ENCODE measurements at places on chromosomes 6 and 20. TPM values are rescaled to one million over a fixed set of nuclear protein-coding genes. Genes with fewer than 3 reads are reported as not detected.

Gene CPXM1
- 0.88 TPM for total RNA-seq

Gene TFAP2C
- total RNA-seq: not detected

Gene PBOV1
- total RNA-seq: not detected

Gene HLA-DPA1
- total RNA-seq: 30.4 TPM

Gene SLPI
- 2.1 TPM for total RNA-seq

Gene SIGLEC1
- not detected for total RNA-seq

Gene MLN
- not detected for total RNA-seq

Gene MOCS1
- 25.3 TPM for total RNA-seq

Gene KCNQ5
- 8.5 TPM for total RNA-seq

Gene KCNK16
- not detected for total RNA-seq

Gene BMP2
- total RNA-seq: 1.8 TPM

Gene CDC40
- total RNA-seq: 27.4 TPM

Gene PSMB1
- total RNA-seq: 279 TPM

Gene LIN28B
- total RNA-seq: not detected

Gene MUC22
- total RNA-seq: not detected

Gene LPA
- total RNA-seq: not detected

Gene PTK6
- not detected for total RNA-seq

Gene AKAP7
- 4.0 TPM for total RNA-seq

Gene PAK5
- total RNA-seq: not detected

Gene CCND3
- 21.0 TPM for total RNA-seq

Gene AVP
- total RNA-seq: not detected

Gene RAB44
- under 0.01 TPM for total RNA-seq

Gene TRDN
- not detected for total RNA-seq

Gene COL9A3
- not detected for total RNA-seq

All from osteoblast (primary cell).